ENCODE measurements at places on chromosomes 4 and X.

GRCh38 chr4:136562834-136563233 is 969.5 kb downstream of the PCDH18 start:
- no peaks in the 10 kb centered on the region for H3K4me1 ChIP-seq
- H3K4me3 ChIP-seq: no peak overlapping the region
- H3K27me3 ChIP-seq: no peaks in the 10 kb centered on the region
- H3K36me3 ChIP-seq: no peaks in the 10 kb centered on the region
- DNase-seq: no peak
- no peak overlapping the region for H3K27ac ChIP-seq

DNA sequence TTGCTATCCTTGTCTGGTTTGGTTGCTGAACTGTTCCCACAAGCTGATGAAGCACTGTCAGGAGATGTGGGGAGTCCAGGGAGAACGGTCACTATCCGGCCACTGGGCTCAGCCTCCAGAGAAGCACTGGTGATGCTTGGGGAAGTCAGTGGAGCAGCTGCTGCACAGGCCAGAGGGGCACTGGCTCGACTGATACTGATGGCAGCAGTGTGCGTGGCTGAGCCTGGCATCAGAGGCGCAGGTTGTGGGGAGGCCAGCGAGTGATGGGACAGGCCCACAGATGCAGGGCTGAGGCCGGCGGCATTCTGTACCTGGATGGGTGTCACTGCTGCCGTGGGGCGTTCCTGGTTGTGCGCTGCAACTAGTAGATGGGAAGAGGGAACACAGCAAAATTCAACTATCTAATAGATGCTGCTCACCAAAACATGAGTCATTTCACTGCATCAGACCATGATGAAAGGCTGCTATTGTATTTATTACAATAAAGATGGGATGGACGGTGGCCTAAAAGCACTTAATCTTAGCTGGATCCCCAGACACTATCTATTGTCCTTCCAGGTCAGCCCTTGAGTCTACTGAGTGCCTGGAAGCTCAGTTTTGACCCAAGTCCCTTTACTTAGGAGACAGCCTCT is 106.3 kb upstream of the CBR4 start:
- no peaks in the 10 kb centered on the region for H3K4me1 ChIP-seq
- no peaks in the 10 kb centered on the region for H3K36me3 ChIP-seq
- H3K27ac ChIP-seq: no peak overlapping the region
- no peaks in the 10 kb centered on the region for H3K27me3 ChIP-seq
- no peak for DNase-seq

DNA sequence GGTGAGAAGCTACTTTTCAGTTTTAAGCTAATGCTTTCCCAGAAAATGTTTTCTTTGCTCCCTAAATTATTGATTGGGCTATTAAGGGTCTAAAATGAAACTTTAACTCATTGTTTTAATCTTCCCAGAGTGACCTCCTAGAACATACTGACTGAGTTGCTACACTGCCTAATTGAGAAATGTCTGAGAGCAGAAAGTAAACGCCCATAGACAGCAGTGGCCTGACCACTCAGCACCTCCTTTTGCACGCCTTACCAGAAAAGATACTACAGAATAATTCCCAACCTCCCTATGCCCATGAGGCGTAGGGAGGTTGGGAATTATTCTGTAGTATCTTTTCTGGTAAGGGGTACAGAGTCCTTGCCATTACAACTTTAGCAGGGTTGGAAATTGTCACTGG is 381.8 kb upstream of the LCORL start:
- H3K4me3 ChIP-seq: no peak overlapping the region
- no peaks in the 10 kb centered on the region for H3K27me3 ChIP-seq
- no peak overlapping the region for H3K27ac ChIP-seq
- H3K36me3 ChIP-seq: no peaks in the 10 kb centered on the region

- no peaks in the 10 kb centered on the region for H3K27me3 ChIP-seq
- H3K27ac ChIP-seq: no peak overlapping the region
- no peak for DNase-seq
- no peaks in the 10 kb centered on the region for H3K4me1 ChIP-seq
Observed at GRCh38 chr4:26804451-26804850, 56.2 kb upstream of the STIM2 start.

- no peak for DNase-seq
- no peak overlapping the region for H3K27ac ChIP-seq
- no peaks in the 10 kb centered on the region for H3K4me1 ChIP-seq
- H3K27me3 ChIP-seq: no peaks in the 10 kb centered on the region
- no peak overlapping the region for H3K4me3 ChIP-seq
- no peaks in the 10 kb centered on the region for H3K36me3 ChIP-seq
Observed at GRCh38 chr4:145781351-145781750, 101.4 kb downstream of the C4orf51 start.

DNA sequence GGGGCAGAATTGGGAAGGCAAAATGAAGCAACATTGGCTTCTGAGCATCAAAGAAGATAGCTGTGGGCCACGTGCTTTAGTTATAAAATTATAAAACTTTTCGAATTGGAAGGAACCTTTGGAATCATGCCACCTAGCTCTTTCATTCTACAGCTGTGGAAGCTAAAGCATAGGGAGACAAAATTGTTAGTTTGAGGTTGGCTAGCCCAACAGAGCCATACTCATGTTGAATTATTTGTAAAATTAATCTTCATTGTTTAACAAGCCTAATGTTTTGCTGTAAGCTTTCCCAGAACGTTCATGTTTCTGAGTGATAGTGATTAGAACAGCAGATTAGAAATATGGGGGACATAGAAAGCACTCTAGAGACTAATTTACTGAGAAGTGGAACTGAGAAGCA is 35.9 kb downstream of the HHIP start:
- no peaks in the 10 kb centered on the region for H3K36me3 ChIP-seq
- no peak for DNase-seq
- H3K4me1 ChIP-seq: no peaks in the 10 kb centered on the region
